ENCODE measurements at places on chromosomes 3 and 15.

- DNase-seq: no peak
Measured at GRCh38 chr3:17583530-17583929, 158.9 kb downstream of the TBC1D5 start.

- no peak for DNase-seq
Measured at GRCh38 chr15:100653608-100654007, 51.2 kb downstream of the ASB7 start.

- no peak for DNase-seq
Measured at GRCh38 chr3:65685621-65686235, 353.0 kb downstream of the MAGI1 start.

- DNase-seq: no peak
Measured at GRCh38 chr15:85131915-85132314, 150.3 kb downstream of the PDE8A start.

DNA sequence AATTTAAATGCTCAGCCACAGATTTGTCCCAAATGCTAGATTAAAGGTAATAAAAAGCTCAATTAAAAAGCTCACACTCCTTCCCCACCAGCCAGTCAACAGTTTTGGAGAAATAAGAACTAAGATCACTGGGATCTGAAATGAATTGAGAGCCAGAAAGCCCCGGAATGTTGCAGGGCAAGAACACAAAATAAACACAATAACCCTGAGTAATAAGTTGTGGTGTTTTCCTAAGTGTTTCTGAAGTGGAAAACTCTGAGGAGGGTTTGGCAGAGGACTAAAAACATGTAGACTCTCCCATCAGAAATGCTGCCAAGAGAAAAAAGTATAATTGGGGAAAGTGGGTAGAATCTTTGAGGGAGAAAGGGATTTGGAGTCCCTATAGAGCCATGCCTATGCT lies 127.8 kb downstream of the ABI3BP start:
- no peak for DNase-seq

- DNase-seq: no peak
Measured at GRCh38 chr15:95025924-95026728, 794.8 kb downstream of the MCTP2 start.

DNA sequence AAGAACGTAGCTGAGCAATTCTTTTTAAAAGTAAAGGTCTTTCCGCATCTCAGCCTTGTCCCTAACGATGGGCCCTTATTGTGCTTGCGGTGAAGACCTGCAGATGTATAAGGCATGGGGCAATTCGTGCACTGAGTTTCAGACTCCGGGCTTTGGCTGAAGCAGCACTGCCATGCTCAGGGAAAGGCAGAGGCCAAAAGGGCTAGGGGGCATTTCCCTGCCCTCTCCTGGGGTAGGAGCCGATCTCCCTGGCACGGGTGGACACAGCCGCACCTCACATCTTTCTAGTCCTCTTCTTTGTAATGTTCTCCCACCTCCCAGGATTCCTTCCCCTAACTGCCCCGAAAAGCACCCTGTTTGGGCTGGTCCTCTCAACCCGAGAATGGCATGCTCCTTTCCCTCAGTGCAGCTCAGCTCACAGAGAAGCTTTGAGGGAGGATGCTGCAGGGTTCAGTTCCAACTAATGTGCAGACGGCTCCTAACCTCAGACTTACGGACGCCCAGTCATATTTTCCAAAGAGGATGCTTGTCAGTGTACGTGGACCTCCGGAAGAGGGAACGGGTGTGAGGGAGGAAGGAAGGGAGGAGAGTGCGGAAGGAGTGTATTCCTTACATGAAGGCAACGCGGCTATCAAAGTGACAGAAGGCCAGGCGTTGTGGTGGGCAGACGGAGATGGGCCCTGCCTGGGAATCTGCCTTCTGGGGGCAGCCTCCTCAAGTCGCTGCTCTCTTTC lies 61.2 kb downstream of the SYNM start:
- no peak for DNase-seq

- DNase-seq: no peak
Measured at GRCh38 chr3:184565421-184566211, 4.0 kb downstream of the EPHB3 start.

DNA sequence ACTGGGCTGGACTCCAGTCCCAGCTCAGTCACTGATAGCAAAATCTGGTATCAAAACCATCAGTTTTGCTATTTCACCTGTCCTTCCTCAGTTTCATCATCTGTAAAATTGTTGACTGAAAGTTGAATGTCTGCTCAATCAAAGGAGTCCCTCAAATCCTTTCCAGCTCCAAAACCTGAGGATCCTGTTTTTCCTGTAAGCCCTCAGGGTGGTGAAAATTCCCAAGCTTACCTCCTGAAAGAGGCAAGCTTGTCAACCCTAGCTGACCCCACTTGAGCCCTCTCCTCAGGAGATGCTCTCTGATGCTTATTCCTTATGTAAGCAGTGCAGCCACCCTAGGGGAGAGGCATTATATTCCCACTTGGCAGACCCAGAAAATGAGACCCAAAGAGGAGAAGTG lies 82.6 kb downstream of the HMG20A start:
- no peak for DNase-seq

GRCh38 chr3:5292512-5292911 lies 105.0 kb downstream of the EDEM1 start:
- no peak for DNase-seq

GRCh38 chr3:161175506-161175905 lies 45.6 kb upstream of the NMD3 start:
- DNase-seq: no peak

- no peak for DNase-seq
Measured at GRCh38 chr3:31851278-31851677, 129.8 kb downstream of the OSBPL10 start.

DNA sequence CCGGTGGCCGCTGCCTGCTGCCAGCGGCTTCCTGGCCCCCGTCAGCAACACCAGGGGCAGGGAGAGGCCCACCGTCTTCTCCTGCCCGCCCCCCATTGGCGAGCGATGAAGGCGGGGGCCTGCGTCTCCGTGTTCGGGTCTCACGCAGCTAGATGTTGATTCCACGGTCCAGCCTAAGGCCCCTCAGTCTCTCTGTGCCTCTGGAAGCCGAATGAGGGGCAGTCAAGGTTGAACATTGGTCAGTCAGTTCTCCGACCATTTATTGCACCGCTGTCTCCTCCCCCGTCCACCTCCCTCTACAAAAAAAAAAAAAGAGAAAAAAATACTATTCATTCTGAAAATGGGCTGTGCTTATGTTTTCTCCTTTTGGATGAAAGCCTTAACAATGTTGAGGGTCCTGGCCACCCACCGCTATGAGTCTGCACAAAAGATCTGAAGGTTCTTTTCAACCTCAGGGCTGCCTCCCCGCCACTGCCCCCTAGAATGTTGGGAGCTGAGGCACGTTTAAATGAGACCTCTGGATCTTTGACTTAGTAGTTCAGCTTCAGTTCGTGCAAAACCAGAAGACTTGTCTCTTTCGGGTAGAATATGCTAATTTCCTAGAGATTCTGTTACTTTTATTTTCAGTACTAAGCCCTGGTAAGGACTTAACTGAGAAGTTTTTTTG lies 736 bp downstream of the IREB2 start:
- DNase-seq: no peak

DNA sequence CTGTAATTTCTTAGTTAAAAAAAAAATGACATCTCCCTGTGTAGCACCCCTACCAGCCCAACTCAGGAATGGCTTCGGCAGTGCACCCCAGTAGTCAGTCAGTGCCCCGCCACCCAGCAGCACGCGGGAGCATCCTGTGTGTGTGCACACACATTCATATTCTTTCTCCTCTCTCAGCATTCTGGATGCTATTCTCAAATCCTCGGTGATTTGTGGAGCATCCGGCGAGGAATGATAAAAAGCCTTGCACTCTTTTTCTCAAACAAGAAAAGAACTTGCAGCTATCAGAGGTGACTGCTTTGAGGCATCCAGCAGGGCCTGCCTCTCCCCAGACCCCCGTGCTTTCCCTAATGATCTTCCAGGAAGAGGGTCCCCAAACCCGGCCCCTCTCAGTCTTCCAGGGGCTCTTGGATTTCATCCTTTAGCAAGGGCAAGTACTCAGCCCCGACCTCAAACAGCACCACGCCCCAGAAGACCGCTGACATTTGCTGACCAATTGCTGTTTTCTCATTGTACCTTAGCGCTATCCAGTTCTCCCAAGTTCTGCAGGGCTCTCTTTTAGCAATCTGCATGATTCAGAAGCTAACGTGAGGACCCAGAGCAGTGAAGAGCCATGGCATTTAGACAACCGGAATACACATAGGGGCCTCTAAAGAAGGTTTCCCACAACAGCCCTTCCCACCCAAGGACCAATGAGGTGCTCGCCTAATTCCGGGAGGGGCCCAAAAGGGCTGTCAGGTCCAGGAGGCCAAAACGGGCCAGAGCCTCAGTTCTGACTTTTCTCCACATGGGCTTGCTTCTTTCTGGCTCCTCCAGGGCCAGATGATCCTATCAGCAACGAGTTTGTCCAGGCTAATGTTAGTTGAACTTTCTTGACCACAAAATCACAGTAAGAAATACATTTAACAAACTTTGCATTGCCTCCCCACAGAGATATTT lies 72.2 kb downstream of the FAM174B start:
- DNase-seq: no peak

- no peak for DNase-seq
Measured at GRCh38 chr3:152291238-152291637, 22.5 kb downstream of the MBNL1 start.

All from CD4-positive, alpha-beta T cell treated with Interleukin-4 for 1 hour (primary cell).